ENCODE measurements at places on chromosomes 3 and 15. TPM values are rescaled to one million over a fixed set of nuclear protein-coding genes. Genes with fewer than 3 reads are reported as not detected.

GRCh38 chr3:96101006-96101560, 713.3 kb upstream of the EPHA6 start:
- DNase-seq: no peak

- no peak for DNase-seq
These were observed 43.9 kb upstream of the CLRN1 start for GRCh38 chr3:151016478-151016795.

GRCh38 chr3:39664931-39665330, 144.5 kb upstream of the MYRIP start:
- no peak for DNase-seq

Gene SPINT1
- 9.5 TPM for total RNA-seq

Gene GRK7
- not detected for total RNA-seq

Measured in testis (tissue), 5 donors.